ENCODE measurements at places on chromosomes 12 and 14. TPM values are rescaled to one million over a fixed set of nuclear protein-coding genes. Genes with fewer than 3 reads are reported as not detected.
A peak's percentile ranks its signal among the peaks of the same experiment; 100 is the strongest.

GRCh38 chr12:4270831-4271716, 2.5 kb upstream of the CCND2 start:
- peaks cover 16% of the 10 kb centered on the region for H3K36me3 ChIP-seq
- H3K27ac ChIP-seq: peak overlapping the region; percentile 99
- peak overlapping the region; percentile 90 for H3K4me3 ChIP-seq
- peaks cover 5% of the 10 kb centered on the region for H3K27me3 ChIP-seq

Gene CRIP1
- 453 TPM for total RNA-seq

Gene GSC
- not detected for total RNA-seq

Gene BDKRB2
- not detected for total RNA-seq

DNA sequence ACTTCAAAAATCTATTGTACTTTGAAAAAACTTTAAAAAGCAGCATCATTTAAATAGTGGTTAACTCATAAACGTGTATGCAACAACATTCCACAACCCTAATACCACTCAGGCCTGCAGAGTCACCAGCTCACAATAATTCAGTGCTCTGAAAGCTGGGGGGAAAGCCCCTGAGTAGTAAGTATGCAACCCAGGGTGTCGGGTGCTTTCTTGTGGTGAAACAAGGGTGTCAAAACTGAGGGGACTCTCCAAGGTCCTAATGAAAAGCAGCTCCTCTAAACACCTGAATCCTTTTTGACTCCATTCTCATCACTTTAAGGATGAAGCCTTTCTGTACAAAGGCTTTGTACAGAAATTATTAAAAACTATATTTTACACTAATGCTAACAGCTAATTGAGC, 33.7 kb downstream of the FGFR1OP2 start:
- H3K4me3 ChIP-seq: no peak overlapping the region
- no peak for DNase-seq
- H3K36me3 ChIP-seq: peaks cover 47% of the 10 kb centered on the region
- peaks cover 5% of the 10 kb centered on the region for H3K4me1 ChIP-seq

Gene PHLDA1
- 5.2 TPM for total RNA-seq

DNA sequence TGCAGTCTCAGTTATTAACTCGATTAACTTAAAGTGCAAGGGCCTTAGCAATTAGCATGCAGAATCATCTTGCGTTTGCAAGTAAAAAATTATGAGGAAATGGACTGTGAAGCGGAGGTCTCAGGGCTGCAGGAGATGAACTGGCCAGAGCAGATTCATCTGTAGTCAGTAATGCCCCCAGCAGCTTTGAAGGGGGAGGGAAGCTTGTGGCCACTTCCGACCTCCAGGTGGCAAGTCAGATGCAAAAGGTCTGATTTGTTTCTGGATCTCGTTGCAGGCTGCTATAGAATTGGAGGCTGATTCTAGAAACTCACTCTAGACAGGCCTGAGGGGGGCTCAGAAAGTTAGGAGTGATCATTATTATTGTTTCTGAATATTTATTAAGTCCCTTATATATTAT, 107.4 kb upstream of the RGS6 start:
- H3K4me1 ChIP-seq: peaks cover 6% of the 10 kb centered on the region
- peaks cover 15% of the 10 kb centered on the region for H3K27me3 ChIP-seq
- H3K36me3 ChIP-seq: no peaks in the 10 kb centered on the region
- H3K27ac ChIP-seq: no peak overlapping the region

Gene LPAR5
- 19.4 TPM for total RNA-seq

DNA sequence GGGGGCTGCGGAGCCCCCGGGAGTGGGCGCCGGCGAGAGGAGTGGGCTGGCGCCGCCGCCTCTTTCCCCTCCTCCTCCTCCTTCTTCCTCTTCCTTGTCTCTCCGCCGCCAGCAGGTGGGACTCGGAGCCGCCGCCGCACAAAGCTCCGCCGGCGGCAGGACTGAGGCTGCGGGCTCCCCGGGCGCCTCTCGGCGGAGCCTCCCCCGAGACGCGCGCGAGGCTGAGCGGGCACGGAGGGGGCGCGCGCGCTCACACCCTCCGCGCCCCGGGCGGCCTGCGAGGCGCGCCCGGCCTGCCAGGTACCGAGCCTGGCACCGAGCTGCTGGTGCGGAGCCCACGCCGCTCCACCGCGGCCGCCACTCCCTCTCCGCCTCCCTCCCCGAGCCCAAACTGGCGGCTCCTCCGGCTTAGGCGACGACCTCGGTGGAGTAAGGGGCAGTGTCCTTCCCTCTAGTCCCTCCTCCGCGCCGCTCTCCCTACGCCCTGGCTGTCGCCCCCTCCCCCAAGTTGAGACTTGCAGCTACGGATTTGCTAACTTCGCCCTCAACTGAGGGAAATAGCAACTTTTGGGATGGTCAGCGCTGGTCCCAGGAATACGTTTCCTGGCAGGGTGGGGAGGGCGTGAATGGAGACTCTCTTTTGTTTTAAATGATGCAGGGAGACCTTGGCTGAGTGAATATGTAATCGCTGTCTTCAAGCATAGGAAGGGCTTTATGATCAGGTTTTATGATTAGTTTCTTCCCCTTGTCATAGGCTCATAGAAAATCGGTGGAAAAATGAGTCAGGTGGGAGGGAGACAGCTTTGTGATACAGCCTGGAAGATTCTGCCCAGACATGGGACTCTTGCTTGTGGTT, 199.5 kb upstream of the CAND1 start:
- H3K27ac ChIP-seq: peak overlapping the region; percentile 62
- H3K36me3 ChIP-seq: no peaks in the 10 kb centered on the region
- peaks cover 16% of the 10 kb centered on the region for H3K4me1 ChIP-seq
- peak; percentile 71 for DNase-seq

Gene KRT73
- 0.60 TPM for total RNA-seq

DNA sequence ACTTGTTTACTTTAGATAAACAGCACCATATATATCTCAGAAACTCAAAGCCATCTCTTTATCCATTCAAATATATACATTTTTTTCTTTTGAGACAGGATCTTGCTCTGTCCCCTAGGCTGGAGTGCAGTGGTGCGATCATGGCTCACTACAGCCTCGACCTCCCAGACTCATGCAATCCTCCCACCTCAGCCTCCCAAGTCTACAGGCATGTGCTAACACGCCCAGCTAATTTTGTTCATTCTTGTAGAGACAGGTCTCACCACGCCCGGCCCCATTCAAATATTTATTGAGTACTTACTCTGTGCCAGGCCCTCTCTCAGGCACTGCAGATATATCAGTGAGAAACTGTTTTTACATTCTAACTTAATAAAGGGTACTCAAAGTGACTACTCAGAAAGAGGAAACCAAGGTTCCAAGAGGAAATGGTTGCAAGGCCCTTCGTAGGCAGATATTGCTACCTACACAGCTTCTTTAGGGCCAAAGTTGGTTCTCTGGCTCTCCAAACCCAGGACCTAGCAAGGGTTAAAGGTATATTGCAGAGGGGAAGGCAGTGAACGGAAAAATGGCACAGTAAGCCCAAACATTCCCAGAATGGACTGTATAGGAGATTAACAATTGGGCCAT, 2.9 kb downstream of the ATXN3 start:
- H3K36me3 ChIP-seq: peaks cover 2% of the 10 kb centered on the region
- H3K4me3 ChIP-seq: no peak overlapping the region
- DNase-seq: no peak
- H3K27me3 ChIP-seq: no peaks in the 10 kb centered on the region

- no peak overlapping the region for H3K4me3 ChIP-seq
- H3K27ac ChIP-seq: no peak overlapping the region
- H3K4me1 ChIP-seq: no peaks in the 10 kb centered on the region
- DNase-seq: no peak
- no peaks in the 10 kb centered on the region for H3K36me3 ChIP-seq
These were observed 141.1 kb downstream of the AKAP6 start for GRCh38 chr14:32470161-32470715.

Gene CLBA1
- 1.2 TPM for total RNA-seq

DNA sequence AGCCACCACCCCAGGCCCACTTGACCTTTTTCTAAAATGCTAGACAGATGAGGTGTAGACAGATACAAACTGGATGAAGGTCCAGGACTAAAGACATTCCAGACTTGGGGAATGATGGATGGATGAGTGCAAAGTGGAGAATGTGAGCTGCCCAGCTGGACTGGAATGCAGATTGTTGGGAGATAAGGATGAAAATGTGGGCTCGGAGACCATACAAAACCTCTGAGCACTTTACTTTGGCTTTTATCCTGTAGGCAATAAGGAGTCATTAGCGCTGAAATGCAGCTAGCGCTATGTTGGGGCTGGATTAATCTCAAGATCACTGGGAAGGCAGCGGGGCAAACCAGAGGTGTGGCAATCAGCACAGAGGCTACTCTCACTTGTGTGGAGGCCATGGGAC, 64.7 kb upstream of the GNPNAT1 start:
- no peak overlapping the region for H3K4me3 ChIP-seq
- no peaks in the 10 kb centered on the region for H3K27me3 ChIP-seq
- DNase-seq: no peak
- H3K36me3 ChIP-seq: no peaks in the 10 kb centered on the region

GRCh38 chr12:129196927-129197326, 343.6 kb downstream of the GLT1D1 start:
- H3K27me3 ChIP-seq: no peaks in the 10 kb centered on the region
- no peak overlapping the region for H3K4me3 ChIP-seq
- H3K36me3 ChIP-seq: no peaks in the 10 kb centered on the region
- no peak for DNase-seq

GRCh38 chr14:106556665-106557289, 1030.4 kb downstream of the TMEM121 start:
- DNase-seq: peak; percentile 82
- H3K4me3 ChIP-seq: no peak overlapping the region
- H3K27me3 ChIP-seq: peaks cover 33% of the 10 kb centered on the region

GRCh38 chr12:26120561-26121274, 4.1 kb downstream of the BHLHE41 start:
- H3K4me3 ChIP-seq: no peak overlapping the region
- H3K27me3 ChIP-seq: peaks cover 79% of the 10 kb centered on the region
- no peak overlapping the region for H3K27ac ChIP-seq
- DNase-seq: no peak
- H3K36me3 ChIP-seq: no peaks in the 10 kb centered on the region

Gene GLT8D2
- total RNA-seq: not detected

Gene SMOC1
- total RNA-seq: not detected

Gene IFNG-AS1
- total RNA-seq: 5.1 TPM

GRCh38 chr14:97975216-97975615, 1178.0 kb downstream of the VRK1 start:
- H3K36me3 ChIP-seq: peaks cover 37% of the 10 kb centered on the region
- H3K4me1 ChIP-seq: peaks cover 61% of the 10 kb centered on the region
- H3K27me3 ChIP-seq: no peaks in the 10 kb centered on the region

Gene KLRC2
- total RNA-seq: 4.4 TPM
